ENCODE measurements at places on chromosomes 3 and 15.

DNA sequence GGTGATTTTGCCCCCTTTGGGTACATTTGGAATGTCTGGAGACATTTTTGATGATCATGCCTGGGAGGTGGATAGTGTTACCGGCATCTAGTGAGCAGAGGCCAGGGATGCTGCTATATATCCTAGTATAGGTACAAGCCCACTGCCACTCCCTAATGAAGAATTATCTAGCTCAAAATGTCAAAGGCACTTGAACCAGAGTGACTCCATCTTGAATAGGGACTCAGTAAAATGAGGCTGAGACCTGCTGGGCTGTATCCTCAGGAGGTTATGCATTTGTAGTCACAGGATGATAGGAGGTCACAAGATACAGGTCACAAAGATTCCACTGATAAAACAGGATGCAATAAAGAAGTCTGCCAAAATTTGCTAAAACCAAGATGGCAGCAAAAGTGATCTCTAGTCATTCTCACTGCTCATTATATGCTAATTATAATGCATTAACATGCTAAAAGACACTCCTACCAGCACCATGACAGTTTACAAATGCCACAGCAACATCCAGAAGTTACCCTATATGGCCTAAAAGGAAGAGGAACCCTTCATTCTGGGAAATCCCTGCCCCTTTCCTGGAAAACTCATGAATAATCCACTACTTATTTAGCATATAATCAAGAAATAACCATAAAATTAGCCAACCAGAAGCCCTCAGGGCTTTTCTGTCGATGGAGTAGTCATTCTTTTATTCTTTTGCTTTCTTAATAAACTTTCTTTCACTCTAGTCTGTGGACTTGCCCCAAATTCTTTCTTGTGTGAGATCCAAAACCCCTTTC lies 40.0 kb upstream of the FAM3D start:
- no peak for DNase-seq

DNA sequence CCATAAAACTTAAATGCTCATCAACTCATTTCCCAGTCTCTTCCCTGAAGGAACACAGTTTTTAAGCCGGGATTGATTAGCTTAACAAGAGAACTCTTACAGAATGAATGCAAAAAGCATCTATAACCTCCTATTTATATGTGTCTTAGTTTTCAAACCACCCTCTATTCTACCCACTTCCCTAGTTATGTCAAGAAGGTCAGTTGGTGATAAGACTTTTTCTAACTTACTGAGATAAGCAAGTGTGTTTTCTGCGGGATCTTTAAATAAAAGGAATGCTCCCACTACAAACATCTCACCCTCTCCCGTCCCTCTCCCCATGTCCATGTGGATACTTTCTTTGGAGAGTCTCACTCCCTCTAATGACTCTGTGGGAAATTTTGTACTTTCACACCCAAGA lies 218.5 kb downstream of the SV2B start:
- no peak for DNase-seq

- DNase-seq: no peak
These were observed 278.9 kb upstream of the ATP11B start for GRCh38 chr3:182514236-182514964.

- DNase-seq: no peak
These were observed 61.7 kb upstream of the VGLL3 start for GRCh38 chr3:87052499-87053260.

- DNase-seq: no peak
These were observed 29.3 kb upstream of the MEF2A start for GRCh38 chr15:99536422-99537040.

DNA sequence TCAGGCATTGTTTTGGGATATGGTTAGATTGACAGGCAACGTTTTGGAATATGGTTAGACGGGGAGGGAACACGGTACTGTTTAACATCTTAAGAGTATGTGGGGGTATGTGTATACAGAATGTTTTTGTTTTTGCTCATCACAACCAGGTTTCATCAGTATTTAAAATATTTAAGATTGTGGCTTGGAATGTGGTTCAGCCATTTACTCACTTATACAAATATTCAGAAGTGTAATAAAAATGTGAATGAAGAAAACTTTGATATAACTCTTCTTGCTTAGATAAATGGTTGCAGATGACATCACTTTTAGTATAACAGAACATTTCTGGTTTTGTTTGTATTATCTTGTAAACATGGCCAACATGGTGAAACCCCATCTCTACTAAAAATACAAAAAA lies 3.9 kb upstream of the PAK2 start:
- DNase-seq: no peak

DNA sequence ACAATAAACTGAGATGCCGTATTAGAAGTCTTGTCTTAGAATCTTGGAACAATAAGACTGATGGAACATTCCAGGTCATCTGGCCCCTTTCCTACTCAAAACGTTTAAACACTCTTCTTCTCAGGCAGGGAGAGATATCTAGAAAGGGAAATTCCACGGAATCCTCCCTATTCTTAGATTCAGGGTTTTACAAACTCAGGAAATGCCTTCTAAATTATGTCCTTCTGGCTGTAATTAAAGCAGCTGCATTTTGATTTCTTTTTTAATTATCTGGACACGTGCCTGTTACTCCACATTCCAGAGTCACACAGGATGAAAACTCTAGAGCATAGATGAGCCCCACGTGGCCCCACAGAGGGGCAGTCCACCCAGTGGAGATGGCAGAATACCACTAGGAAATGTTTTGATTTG lies 41.5 kb upstream of the MTMR10 start:
- DNase-seq: no peak

DNA sequence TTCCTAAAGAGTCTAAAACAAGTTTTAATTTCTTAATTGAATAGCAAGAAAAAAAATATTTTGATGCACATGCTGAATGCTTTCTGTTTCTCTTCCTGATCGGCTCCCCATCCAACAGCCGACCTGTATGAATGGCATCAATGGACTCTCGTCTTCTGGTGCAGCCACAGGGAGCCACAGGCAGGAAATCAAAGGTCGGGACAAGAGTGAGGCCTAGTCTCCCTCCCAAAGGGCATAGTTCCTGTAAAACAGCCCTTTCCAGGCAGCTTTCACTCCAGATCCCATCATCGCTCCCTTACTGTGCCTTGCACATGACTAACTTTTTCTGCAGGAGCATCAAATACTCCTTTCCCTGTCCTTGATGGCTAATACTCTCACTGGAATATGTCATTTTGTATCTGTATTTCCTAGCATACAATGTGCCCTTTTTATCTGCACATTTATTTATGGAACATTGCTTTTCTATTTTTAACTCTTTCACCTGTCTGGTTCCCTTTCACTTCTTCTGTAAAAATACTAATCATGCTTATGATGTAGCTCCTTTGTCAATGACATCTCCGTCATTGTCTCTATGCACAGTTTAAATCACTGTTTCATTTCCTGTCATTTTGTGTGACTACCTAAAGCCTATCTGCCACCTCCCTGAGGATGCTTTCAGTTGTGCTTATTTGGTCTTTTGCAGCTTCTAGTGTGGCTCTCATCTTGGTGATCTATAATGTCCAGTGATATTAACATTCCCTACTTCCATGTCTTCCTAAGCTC lies 326.2 kb downstream of the CTNNB1 start:
- DNase-seq: no peak

- DNase-seq: no peak
These were observed 1.4 kb upstream of the RAD18 start for GRCh38 chr3:8964436-8965370.

DNA sequence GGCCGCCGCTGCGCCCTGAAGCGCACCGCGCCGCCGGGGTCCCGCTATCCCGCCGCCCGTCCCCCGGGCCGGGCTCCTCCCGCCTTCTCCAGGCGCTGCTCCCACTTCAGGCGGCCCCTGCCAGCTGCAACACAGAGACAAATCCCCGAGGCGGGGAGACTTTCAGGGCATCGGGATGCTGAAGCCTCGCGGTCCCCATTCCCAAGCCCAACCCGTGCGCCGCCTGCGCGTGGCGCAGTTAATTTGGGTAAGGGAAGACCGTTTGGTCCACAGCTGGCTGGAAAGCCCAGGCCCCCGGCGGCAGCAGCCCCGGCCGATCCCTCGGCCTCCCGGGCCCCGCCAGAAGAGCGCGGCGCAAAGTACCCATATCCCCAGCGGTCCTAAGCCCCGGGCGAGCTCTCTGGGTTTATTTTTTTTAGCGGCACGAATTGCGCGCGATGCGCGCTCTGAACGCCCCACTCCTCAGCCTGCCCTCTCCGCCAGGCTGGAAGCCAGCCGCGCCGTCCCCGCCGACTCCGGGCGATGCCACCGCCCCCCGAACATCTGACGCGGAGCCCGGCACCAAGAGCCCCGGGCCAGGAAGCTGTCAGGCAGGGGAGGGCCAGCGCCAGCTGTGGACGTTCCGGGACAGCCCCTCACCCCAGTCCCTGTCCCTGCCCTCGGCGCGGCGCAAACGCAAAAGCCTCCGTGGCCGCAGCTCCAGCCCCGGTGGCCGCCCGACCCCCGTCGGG lies 517 bp downstream of the FBN1 start:
- no peak for DNase-seq

GRCh38 chr15:94855409-94856266 lies 624.3 kb downstream of the MCTP2 start:
- DNase-seq: no peak
